ENCODE measurements at places on chromosomes 7 and 10.

- no peak for DNase-seq
These were observed 54.7 kb upstream of the BICC1 start for GRCh38 chr10:58457761-58458616.

DNA sequence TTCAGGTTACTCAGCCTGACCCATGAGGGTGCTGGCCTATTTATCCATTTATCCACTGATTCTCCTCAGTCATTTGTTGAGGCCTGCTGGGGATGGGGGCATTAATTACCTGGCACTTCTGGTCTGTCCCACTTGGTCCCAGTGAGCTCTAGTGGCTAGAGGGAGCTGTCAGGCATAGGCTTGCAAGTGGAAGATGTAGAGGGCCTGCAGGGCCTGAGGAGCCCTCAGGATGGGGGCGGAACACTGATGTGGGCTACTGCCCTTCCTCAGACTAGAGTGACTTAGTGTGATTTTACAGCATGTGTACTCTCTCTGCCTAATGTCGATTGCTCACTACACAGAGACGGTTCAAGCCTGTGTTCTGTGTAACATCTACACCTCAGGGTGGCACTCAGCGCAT is 45.3 kb downstream of the TMEM178B start:
- no peak for DNase-seq

DNA sequence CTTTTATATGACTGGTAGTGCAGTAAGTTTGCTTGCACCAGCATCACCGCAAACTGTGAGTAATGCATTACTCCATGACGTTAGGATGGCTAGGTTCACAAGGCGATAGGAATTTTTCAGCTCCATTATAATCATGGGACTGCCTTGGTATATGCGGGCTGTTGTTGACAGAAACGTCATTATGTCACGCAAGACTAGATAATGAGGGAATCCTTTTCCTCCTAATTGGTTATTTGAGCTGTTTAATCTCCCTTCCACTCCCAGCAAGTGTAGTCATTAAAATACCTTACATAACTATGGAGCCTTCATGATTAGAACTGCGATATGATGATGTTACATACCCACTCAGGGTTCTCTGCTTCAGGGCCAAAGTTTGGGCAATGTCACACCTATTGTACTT is 17.3 kb downstream of the KLLN start:
- DNase-seq, result no peak

- no peak for DNase-seq
These were observed 313.0 kb upstream of the AOAH start for GRCh38 chr7:37037286-37037685.

GRCh38 chr10:110069502-110069982 is 61.8 kb downstream of the ADD3 start:
- no peak for DNase-seq

GRCh38 chr10:32954545-32955298 is 3.3 kb downstream of the ITGB1 start:
- no peak for DNase-seq

GRCh38 chr7:82109288-82109687 is 334.3 kb downstream of the CACNA2D1 start:
- no peak for DNase-seq

DNA sequence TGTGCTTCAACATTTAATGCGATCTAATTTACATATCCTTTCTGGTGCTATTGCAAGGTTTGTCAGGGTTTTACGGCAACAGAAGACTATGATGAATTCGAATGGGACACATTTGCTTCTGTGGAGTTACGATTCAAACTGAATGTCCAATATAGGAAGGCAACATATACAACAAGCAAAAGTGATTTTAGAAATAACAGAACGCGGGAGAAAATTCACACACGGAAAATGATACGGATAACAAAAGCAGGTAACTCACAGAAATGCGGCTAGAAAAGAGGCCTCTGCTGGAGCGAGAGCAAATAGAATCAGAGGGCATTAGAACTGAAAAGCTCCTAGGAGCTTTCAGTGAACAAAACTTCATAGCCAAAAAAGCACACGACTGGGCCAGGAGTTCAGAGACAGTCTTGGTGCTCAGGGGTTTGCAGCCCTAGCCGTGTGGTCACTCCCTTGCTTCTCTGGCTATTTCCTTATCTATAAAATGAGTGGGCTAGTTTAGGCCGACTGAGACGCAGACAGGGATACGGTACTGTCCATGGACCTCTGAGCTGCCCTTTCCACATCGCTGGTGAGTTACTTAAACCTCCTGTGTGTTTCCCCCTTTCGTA is 557 bp upstream of the TAX1BP1 start:
- DNase-seq, result no peak

DNA sequence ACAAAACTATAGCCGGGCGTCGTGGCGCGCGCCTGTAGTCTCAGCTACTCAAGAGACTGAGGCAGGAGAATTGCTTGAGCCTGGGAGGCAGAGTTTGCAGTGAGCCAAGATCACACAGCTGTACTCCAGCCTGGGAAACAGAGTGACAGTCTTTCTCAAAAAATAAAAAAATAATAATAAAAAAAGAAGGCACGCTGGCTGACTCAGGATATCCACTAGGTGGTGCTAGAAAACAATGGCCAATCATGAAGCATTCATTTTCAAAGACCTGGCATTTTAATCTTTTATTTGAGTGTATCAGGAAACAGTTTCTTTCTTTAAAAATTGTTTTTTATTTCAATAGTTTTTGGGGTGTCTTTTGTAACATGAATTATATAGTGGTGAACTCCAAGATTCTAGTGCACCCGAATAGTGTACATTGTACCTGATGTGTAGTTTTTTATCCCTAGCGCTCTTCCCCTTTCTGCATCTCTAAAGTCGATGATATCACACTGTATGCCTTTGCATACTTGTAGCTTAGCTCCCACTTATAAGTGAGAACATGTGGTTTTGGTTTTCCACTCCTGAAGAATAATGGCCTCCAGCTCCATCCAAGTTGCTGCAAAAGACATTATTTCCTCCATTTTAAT is 88.6 kb downstream of the LYZL1 start:
- DNase-seq, result no peak

GRCh38 chr7:93040355-93040754 is 77.4 kb downstream of the SAMD9 start:
- DNase-seq, result no peak

DNA sequence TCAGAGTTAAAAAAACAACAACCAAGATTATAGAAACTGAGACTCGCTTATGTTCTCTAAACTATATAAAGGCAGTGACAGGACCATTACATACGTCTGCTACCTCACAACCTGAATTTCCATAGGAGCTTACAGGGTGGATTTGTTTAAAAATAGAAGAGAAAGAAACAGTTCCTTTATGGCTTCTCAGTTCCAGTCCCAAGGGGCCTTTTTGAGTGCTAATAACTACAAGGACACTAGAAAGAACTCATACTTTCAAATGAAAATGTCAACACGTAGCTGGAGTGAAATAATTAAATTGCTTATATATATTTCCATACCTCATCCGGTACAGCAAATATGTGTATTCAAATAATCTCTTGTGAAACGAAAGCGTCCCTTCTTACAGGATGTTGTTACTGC is 19.7 kb downstream of the TSPAN12 start:
- DNase-seq, result no peak

DNA sequence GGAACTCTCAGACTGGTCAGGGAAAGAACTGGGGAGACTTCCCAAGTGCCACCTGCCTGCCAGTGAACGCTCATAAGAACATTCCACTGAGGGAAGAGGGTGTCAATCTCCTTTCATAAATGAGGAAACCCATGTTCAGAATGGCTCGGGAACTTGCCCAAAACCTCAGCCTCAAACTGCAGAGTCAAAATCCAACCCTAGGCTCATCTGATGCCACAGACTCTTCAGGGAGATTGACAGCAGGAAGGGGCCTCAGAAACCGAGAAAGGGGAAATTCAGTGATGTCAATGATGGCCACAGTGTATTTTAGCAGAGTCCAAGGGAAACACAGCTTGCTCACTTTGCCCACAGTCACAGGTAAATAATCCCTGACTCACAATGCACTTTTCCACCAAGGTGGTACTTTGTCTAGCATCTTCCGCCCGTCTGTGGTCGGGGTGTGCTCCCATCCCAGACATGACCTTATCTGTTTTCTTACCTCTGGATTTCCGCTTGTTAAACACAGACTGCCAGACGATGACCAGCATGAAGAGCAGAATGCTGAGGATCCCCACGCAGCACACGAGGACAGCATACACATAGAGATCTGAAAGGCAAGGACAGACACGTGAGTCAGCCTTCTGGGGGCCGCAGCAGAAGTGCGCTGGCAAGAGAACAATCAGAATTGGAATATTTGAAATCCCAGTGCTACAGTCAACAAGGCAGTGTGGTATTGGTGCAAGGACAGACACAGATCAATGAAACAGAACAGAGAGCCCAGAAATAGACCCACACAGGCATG is 38.4 kb downstream of the VSTM4 start:
- no peak for DNase-seq

DNA sequence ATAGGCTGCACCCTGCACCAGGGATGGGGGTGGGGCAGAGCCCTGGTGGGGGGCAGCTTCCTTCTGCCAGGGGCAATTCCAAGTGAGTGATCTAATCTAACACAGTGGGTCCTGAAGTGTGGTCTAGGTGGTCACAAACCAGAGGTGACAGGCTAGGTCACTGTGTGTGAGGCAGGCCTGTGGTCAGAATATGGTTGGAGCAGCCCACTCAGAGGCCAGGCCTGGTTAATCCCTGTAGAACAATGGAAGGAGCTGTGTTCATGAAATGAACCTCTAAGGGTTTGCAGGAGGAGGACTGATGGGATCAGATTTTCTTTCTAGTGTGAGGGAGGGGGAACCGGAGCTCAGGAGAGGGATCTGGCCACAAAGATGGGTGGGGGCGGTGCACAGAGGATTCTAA is 10.0 kb upstream of the TSPAN14 start:
- no peak for DNase-seq

DNA sequence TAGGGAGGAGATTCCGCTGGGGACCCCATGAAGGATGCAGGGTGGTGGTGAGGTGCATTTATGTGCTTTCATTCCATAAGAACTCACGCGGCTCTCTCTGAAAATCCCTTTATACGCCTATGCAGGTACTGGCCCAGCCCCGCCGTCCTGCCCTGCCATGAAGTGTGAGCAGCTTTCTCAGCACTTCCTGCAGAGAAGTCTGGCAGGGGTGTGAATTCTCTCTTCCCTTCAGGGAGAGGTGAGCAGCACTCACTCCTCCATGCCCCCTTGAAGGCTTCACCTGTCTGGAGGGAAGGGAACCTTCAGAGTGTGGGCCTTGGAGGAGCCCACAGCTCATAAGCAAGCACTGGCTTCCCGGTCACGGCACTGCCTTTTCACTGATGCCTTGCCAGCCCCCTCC is 34.0 kb downstream of the PPP2R2D start:
- no peak for DNase-seq

DNA sequence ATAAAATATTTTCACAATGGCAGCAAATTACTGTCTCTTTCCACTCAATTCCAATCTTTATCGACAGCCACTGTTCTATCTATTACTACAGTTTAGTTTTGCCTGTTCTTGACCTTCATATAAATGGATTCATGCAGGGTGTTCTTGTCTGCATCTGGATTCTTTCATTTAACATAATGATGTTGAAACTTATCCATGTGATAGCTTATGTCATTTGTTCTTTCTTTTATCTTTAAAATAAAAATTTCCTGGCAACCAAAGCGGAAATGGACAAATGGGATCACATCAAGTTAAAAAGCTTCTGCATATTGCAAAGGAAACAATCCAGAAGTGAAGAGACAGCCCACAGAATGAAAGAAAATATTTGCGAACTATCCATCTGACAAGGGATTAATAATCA is 20.5 kb upstream of the DMTF1 start:
- no peak for DNase-seq

GRCh38 chr10:6299743-6300105 is 97.0 kb downstream of the PFKFB3 start:
- no peak for DNase-seq

- no peak for DNase-seq
These were observed 307.3 kb downstream of the SORCS1 start for GRCh38 chr10:106857213-106857612.

- no peak for DNase-seq
These were observed 44.5 kb downstream of the FOXK1 start for GRCh38 chr7:4726566-4726965.

- no peak for DNase-seq
These were observed 62.6 kb upstream of the CACNA2D1 start for GRCh38 chr7:82506208-82506607.

DNA sequence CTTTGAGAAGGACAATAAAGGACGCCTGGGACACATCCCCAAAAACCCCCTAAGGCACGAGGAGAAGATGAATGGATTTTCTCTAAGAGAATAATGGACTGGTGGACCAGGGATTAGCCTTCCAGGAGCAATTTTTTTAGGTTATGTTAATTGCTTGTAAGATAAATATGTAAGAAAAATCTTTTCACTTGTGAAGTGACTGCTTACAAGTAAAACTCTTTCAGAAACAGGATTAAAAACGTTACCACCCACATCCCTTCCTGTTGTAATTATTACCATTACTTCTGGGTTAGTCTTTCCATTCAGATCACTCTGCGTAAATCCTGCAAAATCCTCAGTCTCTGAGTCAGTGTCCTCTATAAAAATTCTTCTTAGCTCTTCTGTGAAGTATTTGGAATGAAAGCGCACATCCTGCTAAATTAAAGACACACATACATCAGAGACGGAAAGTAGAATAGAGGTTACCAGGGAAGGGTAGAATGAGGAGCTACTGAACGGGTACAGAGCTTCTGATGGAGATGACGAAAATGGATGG is 34.3 kb downstream of the CDCA7L start:
- DNase-seq, result no peak

DNA sequence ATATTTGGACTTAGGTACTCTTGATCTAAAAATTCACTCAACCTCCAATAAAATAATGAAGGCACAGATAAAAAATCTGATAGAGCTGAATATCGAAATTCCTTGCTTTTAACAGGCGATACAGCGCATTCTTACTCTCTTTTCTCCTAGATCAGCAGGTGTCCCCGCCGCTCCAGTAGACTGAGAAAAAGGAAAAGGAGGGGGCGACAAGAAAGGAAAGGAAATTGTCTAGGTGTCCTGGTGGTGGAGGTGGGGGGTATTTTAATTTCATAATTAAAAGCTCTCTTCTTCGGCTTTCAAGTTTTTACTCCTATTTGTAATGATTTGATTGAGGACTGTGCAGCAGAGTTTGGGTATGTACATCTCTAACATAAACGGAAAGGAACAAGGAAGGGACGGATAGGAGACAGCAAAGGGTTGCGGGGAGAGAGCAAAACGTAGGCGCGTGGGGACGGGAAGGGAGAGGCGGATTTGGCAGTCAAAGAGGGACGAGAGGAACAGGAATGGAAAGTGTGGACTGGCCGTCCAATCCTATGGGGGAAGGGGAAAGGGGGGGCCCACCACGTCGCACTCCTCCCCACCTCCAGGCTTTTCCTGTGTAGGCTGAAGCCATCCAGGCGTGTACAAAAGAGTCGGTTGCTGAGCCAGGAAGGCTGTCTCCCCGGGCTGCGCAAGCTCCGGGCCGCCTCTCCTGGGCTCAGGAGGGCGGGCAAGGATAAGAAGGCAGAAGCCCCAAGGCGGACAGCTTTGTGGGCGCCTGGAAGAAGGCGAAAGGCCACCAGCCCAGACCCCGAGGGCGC is 875 bp upstream of the HECTD2 start:
- DNase-seq, result peak; percentile 2

DNA sequence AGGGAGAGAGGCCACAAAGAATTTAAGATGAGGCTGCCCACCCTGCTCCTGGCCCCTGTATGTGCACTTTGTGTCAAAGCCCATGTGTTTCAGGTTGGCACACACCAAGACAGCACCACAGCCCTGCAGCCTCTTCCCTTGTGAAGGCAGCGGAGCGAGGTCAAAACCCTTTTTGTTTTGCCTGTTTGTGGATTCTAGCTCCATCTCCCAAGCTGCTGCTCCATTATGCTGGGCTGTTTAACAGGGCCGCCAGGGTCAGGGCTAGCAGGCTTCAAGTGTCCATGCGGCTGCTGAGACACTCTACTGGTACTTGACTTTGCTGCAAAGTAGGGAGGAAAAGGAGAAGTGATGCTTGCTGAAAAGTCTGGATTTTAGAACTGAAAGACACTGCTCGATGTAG is 142.3 kb upstream of the EFCAB10 start:
- no peak for DNase-seq
